ENCODE measurements at places on chromosomes 12 and 14.

- H3K27me3 ChIP-seq: no peaks in the 10 kb centered on the region
- no peak overlapping the region for H3K4me3 ChIP-seq
- no peak overlapping the region for H3K27ac ChIP-seq
- H3K4me1 ChIP-seq: no peaks in the 10 kb centered on the region
- peaks cover 18% of the 10 kb centered on the region for H3K36me3 ChIP-seq
Observed at GRCh38 chr14:45120096-45120495, 14.2 kb downstream of the FKBP3 start.

- H3K4me1 ChIP-seq: no peaks in the 10 kb centered on the region
- no peak overlapping the region for H3K4me3 ChIP-seq
- no peak overlapping the region for H3K27ac ChIP-seq
- no peaks in the 10 kb centered on the region for H3K27me3 ChIP-seq
Observed at GRCh38 chr14:71383510-71383909, 476.3 kb downstream of the PCNX1 start.

- H3K36me3 ChIP-seq: no peaks in the 10 kb centered on the region
- no peak overlapping the region for H3K4me3 ChIP-seq
- no peak for DNase-seq
Observed at GRCh38 chr12:67820694-67821093, 168.6 kb upstream of the IFNG-AS1 start.

DNA sequence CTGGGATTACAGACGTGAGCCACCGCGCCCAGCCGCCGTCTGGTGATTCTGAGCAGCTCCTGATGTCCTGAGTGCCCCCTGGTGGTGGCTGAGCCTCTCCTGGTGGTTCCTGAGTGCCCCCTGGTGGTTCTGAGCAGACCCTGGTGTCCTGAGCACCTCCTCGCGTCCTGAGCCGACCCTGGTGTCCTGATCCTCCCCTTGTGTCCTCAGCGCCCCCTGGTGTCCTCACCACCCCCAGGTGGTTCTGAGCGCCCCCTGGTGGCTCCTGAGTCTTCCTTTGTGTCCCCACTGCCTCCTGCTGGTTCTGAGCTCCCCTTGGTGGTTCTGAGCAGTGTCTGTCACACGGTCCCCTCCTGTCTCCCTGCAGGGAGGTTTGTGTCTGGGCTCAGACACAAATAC, 1304.9 kb downstream of the TMEM121 start:
- no peaks in the 10 kb centered on the region for H3K27me3 ChIP-seq
- H3K4me1 ChIP-seq: no peaks in the 10 kb centered on the region
- no peak overlapping the region for H3K27ac ChIP-seq
- DNase-seq: no peak

GRCh38 chr14:22502551-22502950, 86.5 kb downstream of the DAD1 start:
- H3K36me3 ChIP-seq: no peaks in the 10 kb centered on the region
- no peak overlapping the region for H3K4me3 ChIP-seq
- DNase-seq: no peak
- H3K27me3 ChIP-seq: no peaks in the 10 kb centered on the region
- H3K4me1 ChIP-seq: no peaks in the 10 kb centered on the region

All from lung (tissue), 17 donors.